ENCODE measurements at places on chromosomes 4 and X.

GRCh38 chrX:134622813-134623185, 35.5 kb downstream of the PLAC1 start:
- DNase-seq: no peak

DNA sequence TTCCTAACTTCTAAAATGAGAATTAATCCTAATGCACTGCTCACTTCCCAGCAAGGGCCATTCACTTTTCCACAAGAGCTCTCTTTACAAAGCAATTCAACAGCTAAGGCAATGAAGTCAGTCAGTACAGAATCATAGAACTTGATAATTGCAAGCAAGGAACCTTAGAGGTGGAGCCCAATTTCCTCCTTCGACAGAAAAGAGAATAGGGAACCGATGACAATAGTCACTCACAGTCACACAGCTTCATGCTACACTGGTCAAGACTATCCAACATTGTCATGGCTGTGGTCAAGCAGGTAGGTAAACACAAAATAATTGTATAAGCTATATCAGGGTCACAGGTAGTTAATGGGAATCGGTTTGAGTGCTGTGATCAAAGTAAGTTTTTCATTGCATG, 90.0 kb downstream of the ELOVL6 start:
- DNase-seq: peak; percentile 65

DNA sequence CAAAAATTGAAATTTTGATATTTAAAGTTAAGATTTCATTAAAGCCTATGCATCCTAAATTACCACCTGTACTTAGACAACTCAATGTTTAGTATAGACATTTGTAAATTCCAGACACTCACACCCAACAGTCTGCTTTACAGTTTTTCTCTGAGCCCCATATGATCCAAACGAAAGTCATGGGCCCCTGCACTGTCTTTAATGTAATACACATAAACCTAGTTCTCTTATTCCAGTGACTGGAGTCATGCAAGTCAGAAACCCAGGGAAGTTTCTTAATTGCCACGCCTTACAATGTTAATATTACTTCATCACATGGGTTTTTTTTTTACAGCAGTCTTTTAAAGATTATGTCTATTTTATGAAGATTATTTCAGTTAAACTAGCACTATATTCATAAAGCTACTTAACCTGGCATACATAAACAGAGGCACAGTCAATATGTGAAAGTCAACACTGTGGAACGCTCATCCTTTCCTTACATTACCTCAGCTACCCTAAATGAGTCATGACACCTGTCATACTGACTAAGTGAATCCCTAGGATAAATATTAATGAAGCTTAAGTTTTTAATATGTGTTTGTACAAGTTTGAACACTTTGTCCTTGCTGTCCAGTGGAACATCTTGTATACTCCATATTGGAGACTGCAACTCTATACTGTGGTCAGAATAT, 67.7 kb upstream of the H2AZ1 start:
- DNase-seq: peak; percentile 26

DNA sequence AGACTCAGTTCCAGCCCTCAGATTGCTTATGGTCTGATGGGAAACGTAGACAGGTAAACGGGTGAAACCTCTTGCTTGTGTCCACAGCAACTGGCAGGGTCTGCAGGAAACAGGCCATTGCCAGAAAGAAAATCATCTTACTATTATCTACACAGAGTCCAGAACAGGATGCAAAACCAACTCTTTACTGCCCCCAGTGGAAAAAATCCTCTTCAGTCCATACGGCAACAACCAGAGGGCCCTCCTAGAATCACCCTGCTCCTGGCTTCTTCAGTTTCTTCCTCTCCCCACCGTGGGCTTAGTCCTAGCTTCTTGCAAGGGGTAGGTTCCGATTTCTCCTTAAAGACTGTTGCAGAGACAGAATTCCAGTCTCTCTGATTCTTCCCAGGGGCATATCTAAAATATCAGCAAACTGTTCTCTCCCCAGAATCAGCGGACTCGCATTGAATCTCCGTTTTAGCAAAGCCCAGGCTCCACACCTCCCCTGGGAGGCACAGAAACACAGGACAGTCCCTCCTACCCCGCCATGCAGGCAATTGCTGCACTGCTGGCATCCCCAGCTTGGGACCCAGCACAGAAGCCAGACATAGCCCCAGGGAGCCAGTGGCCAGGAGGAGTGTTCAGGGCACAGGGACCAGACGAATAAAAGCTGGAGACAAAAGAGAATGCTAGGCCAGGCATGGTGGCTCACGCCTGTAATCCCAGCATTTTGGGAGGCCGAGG, 41.0 kb upstream of the SH3RF1 start:
- peak; percentile 69 for DNase-seq

DNA sequence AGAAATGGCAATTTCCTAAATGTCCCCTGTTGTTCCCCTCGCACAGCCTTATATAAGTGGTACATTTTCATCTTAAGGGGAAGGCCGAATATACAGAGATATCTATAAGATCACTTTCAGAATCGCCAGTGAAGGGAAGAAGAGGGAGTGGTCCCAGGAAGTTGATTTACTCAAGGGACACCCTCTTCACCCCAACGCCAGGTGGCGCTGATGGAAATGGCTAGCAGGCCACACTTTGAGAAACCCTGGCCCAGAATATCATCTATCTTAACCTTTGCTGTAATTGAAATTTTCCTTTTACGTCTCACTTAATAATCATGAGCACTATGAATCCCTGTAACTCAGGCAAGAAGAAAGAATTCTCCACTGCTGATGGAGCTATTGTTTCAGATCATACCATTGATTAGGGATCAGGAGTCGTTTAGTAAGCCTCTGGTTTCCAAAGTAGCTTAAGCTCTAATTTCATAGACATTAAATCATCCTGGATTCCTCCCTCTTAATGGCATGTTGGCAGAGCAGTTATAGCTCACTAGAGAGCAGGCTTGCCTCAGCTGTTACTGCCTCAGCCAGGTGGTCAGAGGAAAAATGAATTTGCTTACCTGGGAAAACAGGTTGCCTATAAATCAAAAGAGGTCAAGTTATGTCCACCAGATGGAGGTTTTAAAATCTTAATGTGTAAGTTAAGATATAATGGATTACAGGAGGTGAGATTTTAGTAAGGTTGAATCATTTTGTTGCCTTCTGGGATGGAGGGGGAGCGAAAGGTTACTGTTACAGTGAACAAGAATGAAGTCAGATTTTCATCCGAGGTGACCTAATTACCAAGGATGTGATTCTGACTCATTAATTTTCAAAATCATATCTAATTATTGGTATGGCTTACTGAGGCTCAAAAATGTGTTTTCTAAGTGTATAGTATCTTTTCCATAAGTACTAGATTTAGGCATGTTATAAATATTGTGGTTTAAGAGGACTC, 941.2 kb upstream of the TENM3 start:
- peak; percentile 74 for DNase-seq

- DNase-seq: no peak
Measured at GRCh38 chr4:80210549-80210948, 13.2 kb downstream of the PRDM8 start.

GRCh38 chr4:99648321-99648720, 9.3 kb downstream of the C4orf54 start:
- no peak for DNase-seq

DNA sequence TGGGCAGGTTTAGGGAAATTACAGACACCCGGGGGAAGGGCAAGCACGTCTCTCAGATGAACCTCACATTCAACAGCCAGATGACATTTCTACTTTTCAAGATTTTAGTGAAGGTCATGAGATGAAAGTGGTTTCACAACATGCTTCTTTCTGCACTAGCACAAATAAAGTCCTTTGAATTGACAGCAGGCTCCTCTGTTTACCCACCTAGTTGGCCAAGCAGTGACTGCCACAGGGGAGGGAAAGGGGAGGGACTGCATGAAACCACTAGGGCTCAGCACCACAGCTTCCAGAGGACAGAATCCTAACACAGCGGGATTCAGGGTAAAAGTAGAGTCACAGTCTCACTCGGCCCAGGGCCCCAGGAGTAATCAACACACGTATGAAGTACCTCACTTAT, 6.2 kb downstream of the RAB40A start:
- DNase-seq: no peak

GRCh38 chrX:130539721-130540321, 138.0 kb downstream of the RBMX2 start:
- peak; percentile 58 for DNase-seq

- DNase-seq: no peak
Measured at GRCh38 chrX:80207327-80207726, 192.8 kb downstream of the TBX22 start.

All from GM12865 (cell line).